Hematopoietic multipotent progenitor cell treated with erythropoietin and hydrocortisone succinate and interleukin-3 and kit ligand, for 6 days (in vitro differentiated cells): ENCODE measurements at places on chromosomes 11 and 22.
A peak's percentile ranks its signal among the peaks of the same experiment; 100 is the strongest.

GRCh38 chr11:73312851-73313327, 4.8 kb downstream of the ARHGEF17 start:
- DNase-seq = no peak

DNA sequence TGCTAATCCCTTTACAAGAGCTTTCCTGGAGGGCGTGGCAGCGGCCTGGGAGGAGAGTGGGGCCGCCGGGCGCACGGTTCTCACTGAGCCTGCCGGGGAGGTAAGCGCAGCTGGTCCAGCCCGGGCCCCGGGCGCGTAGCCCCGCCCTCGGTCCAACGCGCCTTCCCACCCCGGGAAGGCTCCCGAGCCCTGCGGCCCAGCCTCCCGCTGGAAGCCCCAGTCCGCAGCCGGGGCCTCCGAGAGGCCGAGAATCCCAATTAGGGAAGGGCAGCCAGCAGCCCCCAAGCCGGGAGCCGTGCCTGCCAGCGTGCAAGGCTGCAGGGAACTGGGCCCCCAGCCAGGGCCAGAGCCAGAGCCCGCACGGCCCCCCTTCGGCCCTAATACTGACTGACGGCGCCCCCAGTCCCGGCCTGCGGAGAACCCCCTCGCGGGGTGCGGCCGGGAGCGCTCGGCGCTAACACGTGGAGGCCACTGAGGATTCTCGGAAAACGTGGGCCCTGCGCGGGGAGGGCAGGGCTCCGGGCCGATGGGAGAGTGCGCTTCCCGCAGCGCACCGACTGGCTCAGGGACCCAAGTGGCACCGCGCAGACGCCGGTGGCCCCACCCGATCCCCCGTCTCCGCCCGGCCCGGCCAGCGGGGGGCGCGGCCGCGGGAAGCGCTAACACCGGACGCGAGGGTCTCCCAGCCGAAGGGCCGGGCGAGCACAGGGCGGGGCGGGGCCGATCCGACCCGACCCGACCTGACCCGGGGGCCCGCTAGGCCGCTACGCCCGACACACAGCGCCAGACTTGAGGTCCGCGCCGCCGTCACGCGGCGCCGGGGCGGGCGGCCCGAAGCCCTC, 5.7 kb downstream of the ZFTA start:
- DNase-seq = no peak

DNA sequence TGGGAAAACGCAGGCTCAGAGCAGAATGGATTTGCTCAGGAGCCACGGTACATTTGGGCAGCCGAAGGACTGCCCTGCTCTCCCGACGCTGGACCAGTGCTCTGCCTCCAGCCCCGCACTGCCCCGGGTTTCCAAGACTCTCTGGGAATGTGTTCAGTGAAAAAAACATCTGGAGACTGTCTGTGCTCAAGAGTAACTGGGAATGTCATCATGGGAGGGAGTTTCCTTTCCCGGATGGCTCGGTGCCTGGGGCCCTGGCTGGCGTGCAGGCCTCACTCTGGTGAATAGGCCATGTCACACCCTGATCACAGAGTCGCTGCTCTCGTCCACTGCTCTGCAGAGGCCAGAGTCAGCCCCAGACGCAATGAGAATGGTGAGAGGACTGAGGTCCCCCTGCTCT, 9.8 kb upstream of the APOL6 start:
- no peak for DNase-seq

DNA sequence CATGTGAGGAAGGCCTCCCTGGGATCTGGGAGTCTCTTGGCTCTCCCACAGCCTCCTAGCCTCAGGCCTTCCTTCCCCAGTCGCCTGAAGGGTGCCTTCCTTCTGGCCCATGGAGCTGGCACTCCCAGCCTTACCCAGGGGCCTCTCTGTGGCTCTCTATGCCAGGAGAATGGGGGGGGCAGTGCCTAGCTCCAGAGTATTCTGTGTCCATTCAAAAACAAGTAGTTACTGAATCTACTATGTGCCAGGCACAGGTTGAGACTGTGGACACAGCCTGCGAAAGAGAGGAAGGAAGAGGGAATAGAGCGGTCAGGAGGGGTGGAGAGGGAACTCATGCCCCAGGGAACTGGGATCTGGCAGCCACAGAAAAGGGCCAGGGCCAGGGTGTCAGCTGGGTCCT, 2.7 kb upstream of the PLA2G3 start:
- no peak for DNase-seq

DNA sequence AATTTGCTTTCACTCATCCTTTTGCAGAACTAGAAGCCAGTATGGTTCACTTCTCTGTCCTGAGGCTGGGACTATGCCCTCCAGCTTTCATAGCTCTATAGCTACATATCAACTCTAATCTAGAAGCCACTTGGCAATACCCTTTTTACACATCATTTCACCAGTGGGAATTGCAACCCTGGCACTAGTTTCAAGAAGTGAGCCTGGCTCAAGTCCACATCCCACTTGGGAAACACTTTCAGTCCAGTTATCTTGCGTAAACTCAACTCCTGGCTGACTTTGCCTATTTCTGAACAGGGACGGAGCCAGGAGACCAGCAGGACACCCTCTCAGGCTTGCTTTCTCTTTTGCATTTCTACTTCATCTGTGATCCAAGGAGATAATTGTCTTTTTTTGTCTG, 19.9 kb upstream of the FAT3 start:
- no peak for DNase-seq

- DNase-seq = no peak
Observed at GRCh38 chr22:50011447-50012210, 936 bp downstream of the IL17REL start.

DNA sequence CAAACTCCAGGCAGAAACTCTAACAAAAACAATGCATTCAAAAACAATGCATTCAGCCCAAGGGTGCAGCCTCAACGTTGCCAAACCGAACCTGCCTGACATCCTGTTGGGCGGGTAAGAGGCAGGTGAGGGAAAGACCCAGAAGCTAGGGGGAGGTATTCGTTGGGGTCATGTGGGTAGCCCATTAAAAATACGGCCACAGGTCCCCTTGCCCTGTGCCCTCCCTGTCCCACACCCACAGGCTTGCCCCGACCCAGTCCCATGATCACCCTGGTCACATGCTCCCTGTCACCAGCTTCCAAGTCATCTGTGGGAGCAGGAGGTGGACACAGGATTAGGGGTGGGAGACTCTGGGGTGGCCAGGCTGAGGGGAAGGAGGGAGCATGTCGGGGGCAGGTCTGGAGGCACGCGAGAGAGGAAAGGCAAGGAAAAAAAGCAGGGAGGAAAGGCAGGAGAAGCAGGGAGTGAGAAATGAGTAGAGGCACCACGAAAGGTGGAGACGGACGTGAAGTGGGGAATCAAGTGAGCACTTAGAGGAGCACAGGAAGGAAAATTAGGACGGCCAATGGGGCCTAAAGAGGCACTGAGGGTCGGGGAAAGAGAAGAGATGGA, 683 bp downstream of the PLA2G6 start:
- DNase-seq = peak; percentile 52

DNA sequence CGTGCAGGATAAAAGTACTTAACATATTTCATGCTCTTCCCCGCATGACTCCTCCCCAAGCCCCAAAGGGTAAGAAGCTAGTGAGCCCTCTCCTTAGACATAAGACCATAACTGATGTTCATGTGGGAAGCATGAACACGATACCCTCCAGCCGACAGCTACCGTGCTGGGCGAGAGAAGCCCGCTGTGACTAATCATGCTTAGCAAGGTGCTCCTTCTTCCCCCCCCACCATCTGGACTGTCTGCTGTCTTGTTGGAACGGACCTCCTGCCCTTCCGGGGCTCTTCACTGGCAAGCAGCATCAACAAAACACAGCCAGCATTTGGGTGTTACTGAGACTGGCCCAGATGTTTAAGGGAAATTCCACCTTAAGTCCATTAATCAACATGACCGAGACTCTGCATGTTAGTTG, 200.6 kb downstream of the DBX1 start:
- DNase-seq = no peak

- no peak for DNase-seq
Observed at GRCh38 chr11:122807731-122808477, 30.4 kb upstream of the CRTAM start.

- peak; percentile 51 for DNase-seq
Observed at GRCh38 chr11:63813563-63814382, 517 bp downstream of the SPINDOC start.

- peak; percentile 63 for DNase-seq
Observed at GRCh38 chr11:44333271-44334218, 23.6 kb upstream of the ALX4 start.

DNA sequence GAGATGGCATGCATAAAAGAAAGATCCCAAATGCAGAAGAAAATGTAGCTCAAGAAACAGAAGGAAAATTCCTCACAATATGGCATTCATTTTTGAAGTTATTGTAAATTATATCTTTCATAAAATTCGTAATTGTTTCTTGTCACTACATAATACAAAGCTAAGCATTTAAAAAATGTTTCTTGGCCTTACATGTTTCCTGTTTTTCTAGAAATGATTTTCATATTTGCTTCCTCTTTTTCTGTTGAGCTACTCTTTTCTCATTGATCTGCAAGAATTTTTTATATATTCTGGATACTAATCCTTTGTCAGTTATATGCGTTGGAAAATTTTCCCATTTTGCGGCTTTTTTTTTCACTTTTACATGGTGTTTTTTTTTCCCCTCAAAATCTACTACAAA, 48.0 kb downstream of the ENTHD1 start:
- no peak for DNase-seq

DNA sequence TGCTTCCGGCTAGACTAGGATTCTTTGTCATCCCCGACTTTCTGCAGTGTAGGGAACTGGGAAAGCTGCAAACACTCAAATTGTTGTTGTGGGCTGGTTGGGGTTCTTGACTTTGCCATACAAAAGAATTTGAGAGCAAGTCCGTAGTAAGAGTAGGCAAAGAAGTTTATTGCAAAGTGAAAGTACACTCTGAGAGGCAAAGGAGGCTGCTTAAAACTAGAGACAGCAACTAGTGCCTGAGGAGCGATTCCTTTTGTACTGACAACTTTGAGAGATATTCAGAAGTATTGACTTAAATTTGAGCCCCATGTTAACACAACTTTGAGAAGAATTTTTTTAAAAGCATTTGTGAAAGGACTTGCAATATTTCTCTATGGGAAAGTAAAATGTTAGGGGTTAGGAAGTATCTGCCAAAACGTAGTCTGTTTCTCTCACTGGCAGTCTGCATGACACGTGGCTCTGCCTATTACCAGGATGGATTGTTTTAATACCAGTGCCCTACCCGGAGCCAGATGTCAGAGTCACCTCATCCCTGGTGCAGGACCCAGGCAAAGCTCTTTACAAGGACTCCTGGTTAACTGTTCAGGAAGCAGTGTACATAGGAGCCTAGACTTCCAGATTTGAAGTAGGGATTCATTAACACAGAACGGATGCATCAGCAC, 85.0 kb upstream of the CLPB start:
- DNase-seq = peak; percentile 41

GRCh38 chr11:59191095-59191494, 19.2 kb downstream of the DTX4 start:
- DNase-seq = no peak

- no peak for DNase-seq
Observed at GRCh38 chr11:77055101-77055561, 11.6 kb upstream of the CAPN5 start.

GRCh38 chr11:103043826-103044678, 47.9 kb downstream of the DCUN1D5 start:
- DNase-seq = no peak

GRCh38 chr11:2792381-2793250, 92.8 kb upstream of the KCNQ1OT1 start:
- no peak for DNase-seq

- no peak for DNase-seq
Observed at GRCh38 chr11:79243422-79244210, 197.2 kb downstream of the TENM4 start.

GRCh38 chr22:44871782-44872181, 119.4 kb downstream of the ARHGAP8 start:
- no peak for DNase-seq

GRCh38 chr11:116278076-116278475, 494.7 kb downstream of the BUD13 start:
- DNase-seq = no peak

- no peak for DNase-seq
Observed at GRCh38 chr22:47484960-47485569, 722.6 kb downstream of the TBC1D22A start.

DNA sequence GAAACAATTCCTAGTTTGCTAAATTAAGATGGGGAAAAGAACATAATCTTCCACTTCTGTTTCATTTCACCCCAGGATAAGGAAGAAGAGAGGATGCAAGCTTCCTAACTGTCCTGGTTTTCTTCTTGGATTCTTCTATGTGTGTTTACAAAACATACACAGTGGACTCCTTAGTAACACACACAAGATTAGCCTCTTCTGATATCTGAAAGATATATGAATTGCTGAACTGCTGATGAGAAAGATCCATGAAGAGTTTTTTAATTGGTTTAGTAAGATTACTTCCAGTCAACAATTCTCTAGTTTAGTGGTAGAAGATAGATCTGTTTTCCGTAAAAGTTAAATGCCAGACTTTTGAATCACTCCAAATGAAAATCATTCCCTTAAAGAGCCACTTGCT, 86.8 kb downstream of the WT1 start:
- DNase-seq = no peak

DNA sequence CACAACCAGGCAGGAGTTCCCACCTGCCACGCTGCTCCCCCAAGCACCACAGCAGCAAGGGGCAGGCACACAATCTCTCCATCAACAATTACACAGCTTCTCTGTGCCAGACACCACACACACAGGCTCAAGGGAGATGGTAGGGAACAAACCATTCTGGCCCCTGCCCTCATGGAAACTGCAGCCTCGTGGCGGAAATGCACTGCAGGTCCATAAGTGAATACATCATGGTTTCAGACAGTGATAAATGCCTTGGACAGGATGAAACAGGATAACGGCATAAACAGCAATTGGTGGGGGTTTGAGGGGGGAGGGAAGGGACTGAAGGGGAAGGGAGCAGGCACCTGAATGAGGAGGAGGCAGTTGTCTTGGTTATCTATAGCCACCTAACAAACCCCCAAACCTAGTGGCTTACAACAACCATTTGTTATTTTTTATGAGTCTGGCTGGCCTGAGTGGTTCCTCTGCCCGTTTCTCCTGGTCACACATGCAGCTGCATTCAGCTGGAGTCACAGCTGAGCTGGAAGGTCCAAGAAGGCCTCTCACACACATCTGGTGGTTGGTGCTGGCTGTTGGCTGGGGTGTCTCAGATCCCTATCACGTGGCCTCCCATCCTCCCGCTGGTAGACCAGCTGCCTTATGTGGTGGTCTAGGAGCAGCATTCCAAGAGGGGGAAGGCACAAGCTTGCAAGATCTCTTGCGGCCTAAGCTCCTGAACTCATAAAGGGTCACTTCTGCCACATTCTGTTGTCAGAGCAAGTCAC, 15.0 kb upstream of the YWHAH start:
- no peak for DNase-seq

DNA sequence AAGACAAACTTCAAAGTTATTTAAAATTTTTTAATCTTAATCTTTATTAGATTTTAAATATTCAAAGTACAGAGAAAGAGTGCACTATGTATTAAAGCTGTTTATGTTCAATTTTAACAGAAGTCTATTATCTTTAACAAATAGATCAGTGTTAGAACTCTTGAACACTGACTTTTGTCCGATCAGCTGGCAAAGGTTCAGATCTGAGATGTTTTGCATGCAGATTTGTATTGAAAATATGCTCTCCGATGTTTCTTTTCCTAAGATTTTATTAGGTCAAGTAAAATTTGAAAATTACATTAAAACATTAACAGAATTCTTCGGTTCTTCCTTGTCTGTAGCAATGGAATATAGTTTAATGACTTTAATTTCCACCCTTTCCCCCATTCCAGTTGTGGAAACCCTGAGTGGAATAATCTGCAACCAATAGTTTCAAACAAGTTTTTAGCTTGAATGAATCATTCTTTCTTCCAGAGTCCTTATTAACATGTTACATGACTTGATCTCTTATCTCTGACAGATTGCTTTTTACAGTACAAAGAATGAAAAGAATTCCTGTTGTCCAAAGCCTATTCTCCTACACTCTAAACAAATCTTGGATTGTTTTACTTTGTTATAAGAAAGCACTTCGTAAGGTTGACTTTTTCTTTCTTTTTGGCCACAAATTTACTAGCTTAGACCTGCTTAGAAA, 11.4 kb upstream of the TCP11L1 start:
- no peak for DNase-seq
